CD4-positive, alpha-beta T cell treated with Interleukin-17A for 1 hour (primary cell): ENCODE measurements at places on chromosomes 11 and 22.
A peak's percentile ranks its signal among the peaks of the same experiment; 100 is the strongest.

DNA sequence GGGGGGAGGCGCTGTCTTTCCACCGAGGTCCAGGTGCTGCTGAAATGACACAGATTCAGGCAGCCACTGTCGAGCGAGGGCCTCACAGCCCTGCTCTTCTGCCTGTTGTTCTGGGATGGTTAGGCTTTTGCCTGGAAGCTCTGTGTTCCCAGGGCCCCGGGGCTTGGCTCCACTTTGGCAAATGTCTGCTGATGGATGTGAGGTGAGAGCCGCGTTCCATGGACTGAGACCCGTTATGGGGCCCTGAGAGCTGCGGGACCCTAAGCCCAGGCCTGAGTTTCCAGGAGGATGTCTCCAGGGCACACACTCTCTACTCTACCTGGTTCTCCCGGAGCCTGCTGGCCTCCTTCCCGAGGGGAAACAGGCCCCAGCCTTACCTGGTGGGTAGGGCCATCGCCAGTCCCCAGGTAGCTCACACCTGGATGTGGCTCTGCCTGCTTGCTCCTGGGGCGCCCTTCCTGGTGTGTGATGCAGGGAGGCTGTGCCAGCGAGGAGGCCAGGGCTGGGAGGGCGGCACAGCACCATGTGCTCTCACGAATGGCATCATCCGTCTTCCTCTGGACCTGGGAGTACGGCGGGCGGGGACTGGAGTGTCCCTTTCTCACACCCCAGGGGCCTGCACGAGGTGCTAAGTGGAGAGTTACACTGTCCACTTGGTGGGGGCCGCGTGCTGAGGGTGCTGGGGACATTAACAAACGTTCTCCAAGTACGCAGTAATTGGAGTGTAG is 435.5 kb downstream of the TBC1D22A start:
- DNase-seq = no peak

- no peak for DNase-seq
These were observed 8.7 kb downstream of the MMP26 start for GRCh38 chr11:4713241-4713640.

DNA sequence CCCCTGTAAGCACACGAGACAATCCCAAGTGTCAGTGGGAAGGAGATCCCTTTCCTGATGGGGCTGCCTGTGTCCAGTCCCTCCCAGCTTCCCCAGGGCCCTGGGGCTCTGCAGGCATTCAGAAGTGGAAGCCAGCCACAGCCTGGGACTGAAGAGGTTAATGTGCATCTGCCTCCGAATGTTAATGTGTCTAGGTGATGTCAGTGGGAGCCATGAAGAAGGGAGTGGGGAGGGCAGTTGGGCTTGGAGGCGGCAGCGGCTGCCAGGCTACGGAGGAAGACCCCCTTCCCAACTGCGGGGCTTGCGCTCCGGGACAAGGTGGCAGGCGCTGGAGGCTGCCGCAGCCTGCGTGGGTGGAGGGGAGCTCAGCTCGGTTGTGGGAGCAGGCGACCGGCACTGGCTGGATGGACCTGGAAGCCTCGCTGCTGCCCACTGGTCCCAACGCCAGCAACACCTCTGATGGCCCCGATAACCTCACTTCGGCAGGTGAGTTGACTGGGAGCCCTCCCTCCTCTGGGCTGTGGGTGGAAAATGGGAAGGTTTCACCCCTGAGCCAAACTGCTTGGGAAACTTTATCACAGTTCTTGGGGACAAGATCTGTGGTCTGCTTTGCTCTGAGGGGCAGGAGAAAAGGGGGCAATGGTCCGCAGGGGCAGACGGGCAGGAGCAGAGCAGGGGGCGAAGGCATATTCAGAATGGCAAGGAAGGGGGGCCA is at the start of gene MCHR1:
Gene MCHR1 (plus strand): TSS at position 236 of the 715 bp plus-strand sequence. CDS start 169 bp downstream, at position 405.
- DNase-seq = no peak

- DNase-seq = no peak
These were observed 7.4 kb downstream of the CCDC34 start for GRCh38 chr11:27355575-27356104.

- DNase-seq = no peak
These were observed 1.2 kb downstream of the SVIP start for GRCh38 chr11:22828373-22828772.

DNA sequence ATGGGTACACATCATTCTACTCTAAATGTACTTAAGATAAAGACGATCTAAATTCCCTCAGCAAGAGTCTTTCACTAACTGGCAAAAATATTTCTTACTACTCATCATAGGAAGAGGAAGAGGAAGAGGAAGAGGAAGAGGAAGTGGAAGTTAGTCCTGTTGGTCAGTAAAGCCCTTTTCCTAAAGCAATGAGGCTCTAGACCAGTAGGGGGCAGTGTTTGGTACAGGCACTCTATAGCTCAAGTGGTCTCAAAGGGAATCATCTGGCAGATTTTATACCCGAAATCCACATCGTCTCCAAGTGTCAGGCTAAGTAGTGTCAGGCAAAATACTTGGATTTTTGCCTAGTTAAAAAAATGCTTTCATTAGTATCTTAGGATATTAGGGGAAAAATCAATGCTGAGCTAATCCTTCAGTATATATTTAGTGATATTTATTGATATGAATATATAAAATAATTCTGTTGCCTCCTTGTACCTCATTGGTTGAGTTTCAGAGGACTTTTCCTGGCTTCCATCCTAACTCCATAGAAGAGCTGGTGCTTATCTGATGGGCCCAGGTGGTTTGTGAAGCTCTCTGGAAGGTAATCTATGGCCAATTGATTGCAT is 7.7 kb downstream of the BLID start:
- DNase-seq = no peak

- no peak for DNase-seq
These were observed 142.7 kb downstream of the WNT7B start for GRCh38 chr22:45834241-45834640.

DNA sequence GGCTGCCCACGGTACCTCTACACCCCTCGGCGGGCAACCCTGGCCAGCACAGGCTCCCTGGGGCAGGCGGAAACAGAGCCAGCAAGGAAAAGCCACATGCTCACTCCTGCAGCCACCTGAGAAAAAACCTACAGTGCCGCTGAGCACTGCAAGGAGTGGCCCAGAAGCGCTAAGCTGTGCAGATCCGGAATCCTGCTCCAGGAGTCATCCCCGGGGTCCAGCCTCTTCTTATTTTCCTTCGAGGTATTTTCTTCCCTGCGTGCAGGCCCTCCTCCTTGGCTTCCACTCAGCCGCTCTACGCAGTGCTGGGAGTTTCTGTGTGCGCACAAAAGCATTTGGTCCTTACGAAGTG is 81.0 kb downstream of the TRMU start:
- DNase-seq = no peak

- no peak for DNase-seq
These were observed 17.7 kb downstream of the ELFN2 start for GRCh38 chr22:37409459-37410050.

- DNase-seq = no peak
These were observed 309.8 kb downstream of the SHANK2 start for GRCh38 chr11:70942593-70942992.

GRCh38 chr22:44305455-44305854 is 7.3 kb downstream of the SHISAL1 start:
- no peak for DNase-seq

GRCh38 chr11:34147581-34147980 is 42.2 kb downstream of the NAT10 start:
- no peak for DNase-seq

- no peak for DNase-seq
These were observed 132.7 kb upstream of the DDI1 start for GRCh38 chr11:103903621-103904323.

DNA sequence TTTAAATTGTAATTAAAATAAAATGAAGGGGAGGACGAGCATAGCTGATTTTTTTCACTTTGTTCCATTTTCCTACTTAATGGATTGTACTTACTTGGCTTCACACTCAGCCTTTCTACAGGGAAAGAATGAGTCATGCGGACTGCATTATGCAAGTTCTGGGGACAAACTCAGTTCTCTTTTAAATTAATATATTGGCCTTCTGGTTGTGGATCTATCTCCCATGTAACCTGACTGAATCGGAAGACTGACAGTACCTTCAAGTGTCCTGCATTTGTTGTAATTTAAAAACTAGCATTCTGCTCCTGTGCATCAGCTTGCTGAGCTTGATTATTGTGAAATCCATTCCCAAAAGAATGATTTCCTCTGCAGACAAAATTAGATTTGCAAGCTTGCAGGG is 12.2 kb downstream of the OR8D1 start:
- DNase-seq = no peak

- DNase-seq = no peak
These were observed 9.8 kb downstream of the TRAF6 start for GRCh38 chr11:36500315-36500721.

DNA sequence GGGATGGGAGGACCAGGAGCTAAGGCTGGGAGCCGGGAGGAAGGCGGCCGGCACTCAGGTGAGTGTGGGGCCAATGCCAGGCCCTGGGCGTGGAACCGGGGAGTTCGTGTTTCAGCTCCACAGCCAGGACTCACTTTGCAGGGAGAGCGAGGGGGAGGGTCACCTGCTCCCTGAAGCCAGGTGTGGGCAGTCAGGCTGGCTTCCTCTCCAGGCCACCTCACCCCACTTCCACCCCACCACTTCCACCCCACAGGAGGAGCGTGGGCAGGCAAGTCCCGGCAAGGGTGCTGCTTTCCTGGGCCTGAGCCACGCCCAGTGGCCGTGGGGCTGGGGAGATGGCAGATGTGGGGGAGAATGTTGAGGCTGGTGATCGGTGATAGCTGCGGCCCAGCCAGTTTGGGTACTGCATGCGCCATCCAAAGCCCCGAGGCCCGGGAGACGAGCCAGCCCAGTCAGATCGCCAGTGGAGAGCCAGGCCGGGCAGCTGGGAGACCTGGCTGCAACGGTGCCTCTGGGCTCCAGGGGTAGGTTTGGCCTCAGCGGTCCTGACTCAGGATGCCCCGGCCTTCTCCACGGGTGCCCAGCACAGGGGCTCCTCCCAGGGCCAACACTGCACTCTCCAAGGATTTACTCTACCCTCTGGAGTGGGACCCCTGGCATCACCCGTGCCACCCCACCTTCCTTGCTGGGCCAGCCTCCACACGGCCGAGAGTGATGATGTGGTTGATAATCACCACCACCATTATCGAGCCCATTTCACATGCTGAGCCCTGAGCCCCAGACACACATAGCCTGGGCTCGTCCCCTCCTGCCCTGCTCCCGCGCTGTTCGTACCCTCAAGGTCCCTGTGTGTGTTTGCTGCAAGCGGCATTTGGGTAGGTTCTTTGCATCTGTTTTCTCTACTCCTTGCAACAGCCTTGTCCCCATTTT is 93.8 kb downstream of the WNT7B start:
- DNase-seq = no peak

DNA sequence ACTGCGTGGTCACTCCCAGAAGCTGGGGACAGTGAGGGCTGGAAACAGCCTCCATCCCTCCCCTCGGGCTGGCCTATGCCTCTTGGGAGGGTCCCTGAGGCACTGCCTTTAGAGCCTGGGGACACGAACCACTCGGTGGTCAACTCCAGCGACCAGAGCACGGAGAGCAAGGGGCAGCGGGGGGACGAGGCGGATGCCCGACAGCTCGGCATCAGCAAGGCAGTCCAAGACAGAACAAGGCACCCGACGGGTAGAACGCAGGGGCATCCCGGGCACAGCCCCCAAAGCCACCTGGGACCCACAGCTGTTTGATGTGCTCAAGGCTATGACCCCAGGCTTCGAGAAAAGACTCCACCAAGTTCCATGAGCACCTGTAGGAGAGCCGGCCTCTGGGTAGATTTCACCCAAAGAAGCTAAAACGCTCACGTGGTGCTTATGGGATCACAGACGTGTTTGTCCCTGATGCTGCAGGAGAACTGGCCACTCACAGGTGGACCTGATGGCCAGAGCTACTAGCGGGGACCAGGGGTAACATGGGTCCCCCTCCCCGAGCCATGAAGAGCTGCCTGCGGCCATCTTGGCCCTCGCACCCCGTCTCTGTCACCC is 510 bp upstream of the LSP1 start:
- no peak for DNase-seq

- no peak for DNase-seq
These were observed 276.5 kb upstream of the MTNR1B start for GRCh38 chr11:92692826-92693546.

GRCh38 chr11:104968355-104968855 is at the start of gene CASP4:
Gene CASP4, minus strand, starts transcription at chr11:104968574. Its CDS starts 49 bp downstream, at chr11:104968525.
- peak; percentile 66 for DNase-seq

- DNase-seq = no peak
These were observed 27.2 kb upstream of the SYT7 start for GRCh38 chr11:61607920-61608599.

DNA sequence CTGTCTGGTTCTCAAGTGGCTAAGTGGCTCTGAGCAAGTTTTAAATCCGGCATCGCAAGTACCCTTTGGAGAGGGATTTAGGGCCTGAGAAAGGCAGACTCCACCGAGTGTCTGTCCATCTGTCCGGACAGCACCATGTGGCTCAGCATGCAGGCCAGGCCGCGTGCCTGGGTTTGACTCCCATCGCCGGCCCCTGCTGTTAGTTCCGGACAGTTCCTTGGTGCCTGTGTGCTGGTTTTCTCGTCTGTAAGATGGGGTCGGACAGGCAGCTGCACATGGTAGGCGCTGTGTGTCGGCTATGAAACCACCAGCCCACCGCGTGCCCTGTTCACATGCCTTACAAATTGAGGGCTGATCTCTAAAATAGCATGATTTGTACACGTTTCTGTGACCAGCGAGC is 31.0 kb downstream of the NUP50 start:
- no peak for DNase-seq

- no peak for DNase-seq
These were observed 7.9 kb upstream of the TRIM44 start for GRCh38 chr11:35654711-35655110.

DNA sequence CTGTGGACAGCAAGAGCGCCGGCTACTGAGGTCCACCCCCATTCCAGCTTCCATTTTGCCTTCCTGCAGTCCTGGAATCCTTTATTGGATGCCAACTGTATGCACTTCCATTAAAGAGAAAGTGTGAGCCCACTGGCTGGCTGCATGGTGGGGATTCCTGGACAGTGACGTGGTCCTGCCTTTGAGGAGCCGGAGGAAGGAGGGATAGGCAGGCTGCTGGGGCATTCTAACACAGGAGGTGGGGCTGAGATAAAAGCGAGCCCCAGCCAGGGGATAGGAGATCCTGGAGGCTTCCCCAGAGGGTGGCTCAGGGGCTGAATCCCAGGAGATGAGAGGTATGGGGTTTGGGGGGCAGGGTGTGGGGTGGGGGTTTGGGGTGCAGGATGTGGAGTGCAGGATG is 984.7 kb downstream of the BRD1 start:
- no peak for DNase-seq

GRCh38 chr22:28742562-28742962 is 723 bp downstream of the HSCB start:
- no peak for DNase-seq

- DNase-seq = no peak
These were observed 9.6 kb upstream of the C1QTNF6 start for GRCh38 chr22:37197451-37198257.
